Fibroblast of the aortic adventitia (primary cell): ENCODE measurements at places on chromosomes 7 and 10. TPM values are rescaled to one million over a fixed set of nuclear protein-coding genes. Genes with fewer than 3 reads are reported as not detected.
A peak's percentile ranks its signal among the peaks of the same experiment; 100 is the strongest.

DNA sequence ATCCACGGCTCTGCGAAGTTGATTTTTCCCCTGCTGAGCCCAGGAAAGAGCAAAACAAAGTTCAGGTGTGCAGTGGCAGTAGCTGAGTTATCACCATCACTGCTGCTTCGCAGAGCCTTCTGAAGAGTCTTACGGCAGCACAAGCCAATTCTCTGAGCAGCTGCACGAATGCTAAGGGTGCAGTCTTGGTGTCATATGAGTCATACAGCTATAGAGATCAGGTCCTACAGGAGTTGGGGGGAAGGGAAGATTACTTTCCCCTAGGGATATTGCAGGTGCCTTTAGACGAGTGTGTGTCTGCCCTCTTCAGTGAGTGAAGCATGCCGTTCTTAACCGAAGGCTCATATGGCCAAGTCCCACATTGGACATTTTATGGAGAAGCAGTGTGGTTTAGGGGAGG lies 227.8 kb downstream of the CELF2 start:
- no peak for DNase-seq

DNA sequence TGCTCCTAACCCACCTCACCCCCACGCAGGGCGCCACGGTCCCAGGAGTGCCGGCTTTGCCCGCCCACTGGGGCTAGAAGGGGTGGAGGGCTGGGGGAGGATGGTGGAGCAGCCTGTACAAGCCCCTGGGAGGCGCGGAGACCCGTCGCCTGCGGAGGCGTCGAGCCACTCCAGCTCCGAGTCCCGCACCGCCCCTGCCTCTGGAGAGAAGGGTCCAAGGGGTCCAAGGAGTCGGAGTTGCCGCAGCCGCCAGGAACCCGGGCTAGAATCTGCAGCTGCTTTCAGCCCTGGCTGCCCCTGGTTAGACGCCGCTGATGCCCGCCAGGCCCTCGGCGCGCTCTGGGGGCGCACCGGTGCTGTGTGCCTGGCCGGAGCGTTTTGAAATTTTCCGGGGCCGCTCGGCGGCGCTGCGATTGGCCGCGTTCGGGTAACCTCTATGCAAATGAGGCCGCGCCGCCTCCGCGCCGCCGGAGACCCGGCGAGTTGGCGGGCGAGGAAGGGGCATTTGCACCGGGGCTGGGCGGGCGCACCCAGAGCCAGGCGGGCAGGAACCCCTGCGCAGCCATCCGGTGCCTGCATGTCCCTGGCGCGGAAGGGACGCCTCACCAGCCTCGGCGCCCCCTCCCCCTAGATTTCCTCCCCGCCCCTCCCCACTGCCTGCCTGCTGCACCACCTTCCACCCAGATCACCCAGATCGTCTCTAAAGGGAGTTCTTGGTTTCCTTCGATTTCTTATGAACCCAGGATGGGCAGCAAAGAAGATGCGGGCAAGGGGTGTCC lies at the start of gene HMX2:
Gene HMX2 (plus strand): TSS at position 502 of the 779 bp plus-strand sequence. CDS start 243 bp downstream, at position 745.
- DNase-seq = no peak

GRCh38 chr7:121563177-121563576 lies 167.1 kb upstream of the FAM3C start:
- no peak for DNase-seq

DNA sequence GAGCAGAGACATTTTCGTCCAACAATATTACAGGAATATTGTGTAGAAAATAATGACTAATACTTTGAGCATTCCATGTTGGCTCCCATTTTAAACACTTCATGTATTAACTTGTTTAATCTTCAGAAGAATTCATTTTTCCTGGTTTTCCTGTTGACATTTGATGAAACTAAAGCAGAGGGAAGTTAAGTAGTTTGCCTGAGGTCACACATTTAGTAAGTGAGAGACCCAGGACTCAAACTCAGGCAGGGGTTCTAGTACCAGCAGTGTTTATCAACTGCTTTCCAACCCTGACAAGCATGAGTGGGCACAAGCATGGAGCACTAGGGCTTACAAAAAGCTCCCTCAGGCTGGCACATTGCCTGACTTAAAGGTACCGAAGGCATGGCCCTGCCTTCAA lies 719.1 kb downstream of the AUTS2 start:
- DNase-seq = peak; percentile 34

DNA sequence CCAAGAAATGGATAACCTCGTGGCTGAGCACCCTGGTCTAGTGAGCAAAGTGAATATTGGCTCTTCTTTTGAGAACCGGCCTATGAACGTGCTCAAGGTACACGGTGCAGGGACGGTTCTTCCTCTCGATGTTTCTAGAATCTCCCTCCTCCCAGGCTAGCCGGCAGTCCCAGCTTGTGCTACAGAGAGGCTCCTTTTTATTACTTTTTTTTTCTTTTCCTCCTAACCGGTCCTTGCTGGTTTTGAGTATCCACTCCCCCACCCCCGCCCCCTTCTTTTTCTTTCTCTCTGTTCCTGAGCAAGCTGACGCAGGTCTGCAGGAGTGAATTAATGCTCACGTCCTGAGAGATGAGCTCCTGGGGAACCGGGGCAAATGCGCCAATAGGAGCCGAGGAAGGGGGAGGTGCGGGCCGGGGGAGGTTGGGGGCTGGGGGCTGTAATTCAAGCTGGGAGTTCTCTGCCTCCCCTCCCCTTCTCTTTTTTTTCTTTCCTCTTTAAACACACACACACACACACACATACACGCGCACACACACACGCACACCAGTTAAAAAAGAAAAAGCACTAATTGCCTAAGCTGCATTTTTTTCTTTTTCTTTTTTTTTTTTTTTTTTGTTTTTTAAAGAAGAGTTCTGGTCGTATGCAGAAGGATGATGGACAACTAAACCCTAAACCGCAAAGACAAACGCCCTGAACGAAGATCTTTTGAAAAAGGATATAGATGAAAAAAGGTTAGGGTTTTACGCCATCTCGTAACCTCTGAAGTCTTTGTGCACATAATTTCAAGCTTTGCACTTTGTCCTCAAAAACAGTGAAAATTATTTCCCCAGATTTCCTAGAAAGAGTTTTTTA lies 6.6 kb downstream of the CPA2 start:
- no peak for DNase-seq

DNA sequence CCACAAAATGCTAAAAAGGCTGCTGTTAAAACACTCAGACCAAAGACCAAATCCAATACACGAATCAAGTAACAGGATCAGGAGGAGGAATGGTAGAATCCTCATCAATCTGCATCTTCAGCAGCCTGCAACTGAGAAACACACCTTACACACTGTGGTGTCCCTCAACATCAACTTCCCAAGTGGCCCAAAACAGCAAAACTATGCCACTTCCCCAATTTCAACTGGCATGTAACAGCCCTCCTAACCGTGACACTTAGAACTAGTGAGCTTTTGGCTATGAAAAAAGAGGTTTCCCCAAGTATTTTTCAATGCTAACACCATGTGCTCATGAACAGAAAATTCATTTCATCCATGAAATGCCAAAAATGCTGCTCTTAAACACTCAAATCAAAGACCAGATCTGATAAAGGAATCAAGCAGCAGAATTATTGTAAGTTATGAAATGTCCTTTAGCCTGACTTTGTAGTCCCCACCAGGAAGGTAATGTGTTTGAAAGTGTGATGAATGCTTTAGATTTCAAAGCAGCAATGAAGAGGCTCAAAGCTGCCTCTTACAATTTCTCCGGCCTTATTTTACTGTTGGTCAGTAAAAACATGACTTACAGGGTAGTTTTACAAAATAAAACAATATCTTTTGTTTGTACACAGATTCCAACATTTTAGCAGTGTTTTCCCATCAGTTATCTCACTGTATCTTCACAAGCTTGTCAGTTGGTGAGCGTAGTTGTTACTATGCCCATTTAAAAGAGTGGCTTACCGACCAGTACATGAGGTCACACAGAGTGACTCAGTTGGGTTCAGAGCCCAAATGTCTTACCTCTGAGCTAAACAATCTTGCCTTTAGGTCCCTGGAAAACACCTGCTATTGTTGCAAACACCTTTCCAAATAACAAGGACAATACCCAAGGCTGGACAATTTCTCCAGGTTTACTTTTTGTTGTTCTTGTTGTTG lies 65.7 kb upstream of the ASAH2 start:
- DNase-seq = no peak

CTTNBP2 gene
- total RNA-seq = 3.9 and 11.9 TPM in 2 replicates

SEMA4G gene
- 0.25 and 0.81 TPM in 2 replicates for total RNA-seq

SLC26A3 gene
- not detected in 2 replicates for total RNA-seq
